ENCODE measurements at places on chromosomes 5 and 9.

DNA sequence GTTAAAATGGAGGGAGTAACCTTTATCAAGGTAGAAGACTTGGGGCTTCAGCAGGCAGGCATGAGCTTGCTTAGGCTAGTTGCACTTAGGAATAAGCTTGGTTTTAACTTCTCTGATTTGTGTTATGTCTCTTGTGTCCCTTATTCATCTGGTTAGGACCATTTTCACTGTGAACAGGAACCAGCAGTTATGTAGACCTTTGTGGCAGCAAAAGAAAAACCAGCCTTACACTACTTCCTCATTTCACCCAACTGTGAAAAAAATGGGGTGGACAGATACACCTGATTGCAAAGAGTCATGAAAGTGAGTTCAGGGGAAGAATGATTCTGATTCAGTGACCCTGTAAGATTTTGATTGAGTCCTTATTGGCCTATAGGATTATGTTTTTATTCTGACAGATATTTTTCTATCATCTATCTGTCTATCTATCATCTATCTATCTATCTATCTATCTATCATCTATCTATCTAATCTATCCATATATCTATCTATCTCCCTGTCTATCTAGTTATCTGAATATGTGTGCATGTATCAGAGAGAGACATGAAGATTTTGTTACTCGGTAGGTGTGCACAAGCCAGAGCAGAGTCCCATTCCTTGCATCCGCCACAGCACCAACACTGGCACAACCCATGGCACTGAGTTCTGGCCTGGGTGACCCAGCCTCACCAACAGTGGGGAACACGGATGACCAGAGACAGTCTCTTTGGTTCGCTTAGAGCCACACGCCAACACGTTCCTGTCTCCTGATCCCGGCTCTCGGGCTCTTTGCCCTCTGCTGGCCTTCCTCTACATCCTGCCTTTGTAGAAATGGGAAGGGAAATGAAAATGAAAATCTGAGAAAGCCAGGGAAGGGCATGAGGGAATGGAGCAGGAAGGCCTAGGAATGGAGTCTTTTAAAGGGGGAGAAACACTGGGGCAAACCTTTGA, 1.3 kb upstream of the ZNF366 start:
- DNase-seq: no peak

DNA sequence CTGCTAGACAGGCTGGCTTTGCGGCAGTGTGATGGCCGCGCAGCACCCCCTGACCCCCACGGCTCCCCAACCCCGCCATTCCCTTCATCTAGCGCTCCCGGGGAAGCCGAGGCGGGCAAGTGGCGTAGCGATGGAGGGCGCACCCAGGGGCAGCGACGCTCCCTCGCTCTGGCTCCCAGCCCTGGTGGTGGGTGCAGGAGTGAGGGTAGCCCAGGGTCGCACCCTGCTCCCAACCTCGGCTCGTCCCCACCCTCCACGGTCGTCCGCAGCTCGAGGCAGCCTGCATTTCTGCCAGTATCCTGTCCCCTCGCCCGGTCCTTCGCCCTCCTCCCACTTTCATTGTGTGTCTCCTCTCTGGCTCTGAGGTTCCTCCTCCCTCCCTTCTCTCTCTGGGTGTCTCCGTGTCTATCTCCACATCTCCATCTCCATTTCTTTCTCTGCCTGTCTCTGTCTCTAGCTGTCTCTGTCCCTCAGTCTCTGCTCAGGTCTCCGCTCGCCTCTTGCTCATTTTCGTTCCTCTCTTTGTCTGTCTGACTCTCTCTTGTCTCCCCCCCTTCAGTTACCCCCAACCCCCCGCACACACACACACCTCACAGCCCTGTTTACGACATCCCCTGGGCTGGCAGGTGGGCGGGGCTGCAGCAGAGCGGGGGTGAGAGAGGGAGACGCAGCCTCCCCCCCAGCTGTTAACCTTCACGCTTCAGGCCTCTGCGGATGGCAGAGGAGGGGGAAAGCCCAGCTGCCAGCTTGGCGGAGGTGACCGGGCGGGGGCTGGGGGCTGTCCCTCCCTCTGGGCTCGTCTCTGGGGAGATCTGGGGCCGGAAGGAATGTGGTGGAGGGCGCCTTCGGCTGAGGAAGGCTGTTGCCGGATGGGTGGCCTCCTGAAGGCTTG, 48.7 kb upstream of the PSD2 start:
- DNase-seq: peak; percentile 54

DNA sequence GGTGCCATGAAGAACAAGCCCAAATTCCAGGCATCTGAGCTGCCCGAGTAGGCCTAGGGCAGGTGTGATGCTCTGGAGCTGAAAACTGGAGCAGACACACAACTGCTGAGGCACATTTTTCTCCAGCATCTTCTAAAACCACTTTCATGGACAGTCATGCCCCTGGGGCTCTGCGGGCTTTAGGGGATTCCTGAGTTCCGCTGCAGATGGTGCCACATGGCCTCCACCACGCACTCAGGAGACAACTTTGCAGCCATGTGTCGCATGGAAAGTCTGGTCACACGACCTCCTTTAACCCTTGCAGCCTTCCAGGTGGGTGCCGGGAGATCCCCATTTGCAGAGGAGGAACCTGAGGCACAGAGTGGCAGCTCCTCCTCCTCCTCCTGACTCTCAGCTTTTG, 112.8 kb upstream of the SARDH start:
- no peak for DNase-seq

DNA sequence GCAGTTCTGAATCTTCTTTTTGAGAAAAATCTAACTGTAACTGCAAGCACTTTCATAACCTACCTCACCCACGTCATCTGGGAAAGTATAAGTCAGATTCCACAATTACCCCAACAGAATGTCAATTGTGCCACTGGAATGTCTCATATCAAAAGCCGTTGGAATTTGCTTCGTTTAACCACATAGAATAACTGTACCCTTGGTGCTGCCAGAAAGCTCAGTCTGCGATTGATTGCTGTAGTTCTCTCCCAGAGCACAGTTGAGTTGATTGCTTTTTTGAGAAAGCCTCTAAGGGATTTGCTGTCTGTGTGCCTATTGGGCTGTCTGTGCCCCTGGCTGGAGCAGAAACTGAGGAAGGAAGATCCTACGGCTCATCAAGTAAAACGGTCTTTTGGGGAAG, 583.6 kb downstream of the TMEM38B start:
- no peak for DNase-seq

- DNase-seq: no peak
These were observed 60.7 kb downstream of the PRELID2 start for GRCh38 chr5:145774442-145774841.

DNA sequence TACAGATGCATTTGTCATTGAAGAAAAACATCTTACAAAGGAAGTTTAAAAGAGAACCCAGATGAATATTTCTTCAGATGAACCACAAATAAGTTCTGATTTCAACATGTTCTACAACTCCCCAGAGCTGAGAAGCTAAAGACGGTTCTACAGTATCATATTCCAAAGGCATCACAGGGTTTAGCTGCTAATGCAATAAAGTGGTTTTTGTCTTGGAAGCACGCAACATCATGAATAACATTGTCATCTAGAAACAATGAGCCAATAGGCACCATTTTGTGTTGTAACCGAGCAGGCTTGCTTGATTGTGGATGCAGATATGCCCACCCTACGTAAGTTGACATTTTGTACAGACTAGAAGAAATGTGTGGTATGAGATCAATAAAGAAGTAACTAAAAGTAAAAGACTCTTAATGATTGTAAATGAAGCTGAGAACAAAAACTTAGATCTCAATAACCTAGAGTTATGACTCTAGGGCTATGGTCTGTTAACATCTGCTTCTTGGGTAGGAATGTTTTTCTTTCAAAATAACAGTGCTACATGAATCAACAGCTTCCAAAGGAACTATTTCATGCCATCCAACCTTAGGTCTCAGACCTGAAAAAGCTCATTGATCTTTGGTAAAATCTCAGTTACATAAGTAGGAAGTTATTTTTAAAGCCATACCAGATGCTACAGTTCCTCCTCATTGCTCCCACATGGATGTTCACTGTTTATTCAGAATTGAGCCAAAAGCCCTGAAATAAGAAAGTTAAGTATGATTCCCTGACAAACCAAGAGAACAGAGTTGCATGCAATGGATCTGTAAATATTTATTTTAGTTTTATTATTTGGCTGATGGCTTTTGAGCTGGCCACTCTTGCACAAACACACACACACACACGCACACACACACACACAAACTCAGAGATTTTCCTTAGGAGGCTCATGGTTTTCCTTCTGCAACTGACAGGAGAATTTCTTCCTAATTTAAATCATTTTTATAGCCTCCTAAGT, 118.7 kb upstream of the SLCO6A1 start:
- DNase-seq: no peak

- no peak for DNase-seq
These were observed 99.9 kb upstream of the BNC2 start for GRCh38 chr9:16970321-16970720.

DNA sequence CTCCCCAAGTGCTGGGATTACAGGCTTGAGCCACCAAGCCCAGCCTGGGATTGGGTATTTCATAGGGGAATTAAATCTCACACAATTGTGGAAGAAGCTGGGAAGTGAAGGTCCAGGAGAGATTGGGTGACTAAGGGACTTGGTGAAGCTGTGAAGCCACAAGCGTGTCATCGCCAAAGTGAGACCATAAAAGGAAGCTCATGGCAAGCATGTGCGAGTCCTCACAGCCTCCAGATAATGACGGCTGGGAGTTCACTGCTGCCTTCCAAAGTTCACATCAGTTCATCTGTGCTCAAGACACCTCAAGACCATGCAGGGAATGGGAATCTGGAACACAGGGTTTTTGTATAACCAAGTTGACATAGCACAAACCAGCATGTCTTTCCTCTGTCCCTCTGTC, 210.6 kb downstream of the MARCHF11 start:
- DNase-seq: no peak

- no peak for DNase-seq
These were observed 9.4 kb upstream of the HRCT1 start for GRCh38 chr9:35896570-35896969.

GRCh38 chr5:138282920-138283742, 8.7 kb upstream of the GFRA3 start:
- DNase-seq: no peak

- no peak for DNase-seq
These were observed 94.7 kb upstream of the OSMR start for GRCh38 chr5:38751103-38751502.

- DNase-seq: no peak
These were observed 87.3 kb downstream of the WWC1 start for GRCh38 chr5:168378741-168379140.

GRCh38 chr5:96388176-96388575, 44.9 kb downstream of the PCSK1 start:
- no peak for DNase-seq

Measured in activated naive CD4-positive, alpha-beta T cell treated with anti-CD3 and anti-CD28 coated beads, Interleukin-2, amount 50 U/mL, for 72 hours (primary cell).